Fibroblast of skin of right biceps (primary cell): ENCODE measurements at places on chromosomes 16 and 17.
A peak's percentile ranks its signal among the peaks of the same experiment; 100 is the strongest.

DNA sequence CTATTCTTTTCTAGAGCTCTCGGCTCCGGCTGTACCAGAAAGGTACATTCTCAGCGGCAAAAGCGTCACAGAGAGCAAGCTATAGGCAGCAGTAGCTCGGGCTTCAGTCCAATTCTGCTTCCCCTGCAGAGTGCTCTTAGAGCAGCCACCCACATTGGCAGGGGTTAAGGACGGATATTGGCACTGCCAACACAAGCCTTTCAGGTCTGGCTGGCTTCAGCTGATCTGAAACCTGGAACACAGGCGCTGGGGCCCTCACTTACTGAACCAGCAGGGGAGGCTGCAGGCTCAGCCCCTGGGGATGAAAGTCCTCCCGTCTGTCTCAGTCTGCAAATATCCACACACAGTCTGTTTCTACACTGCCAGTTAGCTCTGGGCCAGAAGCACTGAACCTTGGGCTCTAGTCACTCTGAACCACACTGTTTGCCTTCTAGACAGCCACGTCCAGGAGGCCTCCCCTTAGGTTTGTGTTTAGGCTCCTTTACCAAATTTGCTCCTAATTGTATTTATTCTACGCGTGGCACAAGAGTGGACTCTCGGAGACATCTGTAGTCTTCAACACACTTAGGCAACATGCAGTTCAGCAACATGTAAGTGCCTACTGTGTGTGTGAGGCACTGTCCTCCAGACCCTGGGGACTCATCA lies 40.1 kb downstream of the HIC1 start:
- DNase-seq, result peak; percentile 79

DNA sequence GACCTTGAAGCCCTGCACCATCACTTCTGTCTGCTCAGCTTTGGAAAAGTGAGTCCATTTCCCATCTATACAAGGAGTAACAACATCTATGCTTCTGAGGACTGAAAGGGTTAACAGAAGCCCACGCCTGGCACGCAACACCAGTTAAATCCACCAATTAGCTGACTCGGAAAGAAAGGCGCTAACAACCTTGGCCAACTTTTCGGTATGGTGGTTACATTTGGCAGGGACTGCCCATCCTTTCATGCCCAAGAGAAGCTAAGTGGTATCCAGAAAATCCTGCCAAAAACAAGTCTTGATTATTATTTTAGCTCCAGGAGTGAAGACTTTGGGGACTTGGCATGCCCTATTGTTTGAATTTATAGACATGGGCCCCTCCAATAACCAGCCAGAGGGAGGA lies 202.3 kb upstream of the RPL38 start:
- no peak for DNase-seq

DNA sequence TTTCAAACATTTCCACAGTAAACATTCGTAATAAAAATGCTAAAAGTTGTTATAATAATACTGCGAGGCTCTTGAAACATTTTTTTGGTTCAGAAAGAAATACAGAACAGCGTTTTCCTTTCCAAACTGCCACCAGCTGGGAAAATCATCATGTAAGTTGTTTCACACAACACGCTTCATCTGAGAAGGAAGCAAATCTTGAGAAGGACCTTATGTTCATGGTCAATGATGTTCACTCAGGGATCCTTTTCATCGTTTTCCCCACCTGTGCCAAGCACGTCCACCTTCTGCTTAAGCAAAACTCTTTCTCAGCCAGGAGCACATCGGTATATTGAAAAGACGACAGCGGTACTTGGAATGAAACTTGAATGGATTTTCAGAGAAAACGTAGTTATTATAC lies 274.5 kb upstream of the ELAC2 start:
- no peak for DNase-seq

DNA sequence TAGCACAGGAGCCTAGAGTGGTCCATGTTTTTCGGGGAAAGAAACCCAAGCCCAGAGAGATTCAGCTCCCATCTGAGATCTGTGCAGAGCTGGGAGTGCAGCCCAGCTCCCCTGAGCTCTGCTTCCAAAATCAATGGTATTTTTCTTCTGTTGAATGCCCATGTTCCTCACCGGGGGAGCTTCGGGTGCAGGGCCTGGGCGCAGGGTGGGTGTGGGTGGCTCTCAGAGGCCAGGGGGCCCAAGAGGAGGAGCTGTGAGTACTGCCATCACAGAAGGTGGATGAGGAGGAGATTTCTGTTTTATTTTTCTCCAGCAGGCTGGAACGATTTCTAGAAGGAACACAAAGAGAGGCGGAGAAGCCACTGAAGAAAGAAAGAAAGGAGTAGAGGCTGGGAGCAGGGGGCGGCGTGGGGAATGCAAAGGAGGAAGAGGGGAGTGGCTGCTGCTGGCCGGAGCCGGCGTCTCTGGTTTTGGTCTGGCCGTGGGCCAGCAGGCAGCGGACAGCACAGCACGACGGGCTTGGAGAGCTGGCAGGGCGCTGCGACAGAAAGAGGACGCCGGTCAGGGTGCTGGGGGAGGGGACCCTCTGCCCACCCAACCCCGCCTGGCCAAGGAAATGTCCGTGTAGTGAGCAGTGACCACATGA lies 76.2 kb upstream of the KSR1 start:
- DNase-seq, result peak; percentile 33

GRCh38 chr17:14398766-14399165 lies 97.9 kb downstream of the HS3ST3B1 start:
- no peak for DNase-seq

DNA sequence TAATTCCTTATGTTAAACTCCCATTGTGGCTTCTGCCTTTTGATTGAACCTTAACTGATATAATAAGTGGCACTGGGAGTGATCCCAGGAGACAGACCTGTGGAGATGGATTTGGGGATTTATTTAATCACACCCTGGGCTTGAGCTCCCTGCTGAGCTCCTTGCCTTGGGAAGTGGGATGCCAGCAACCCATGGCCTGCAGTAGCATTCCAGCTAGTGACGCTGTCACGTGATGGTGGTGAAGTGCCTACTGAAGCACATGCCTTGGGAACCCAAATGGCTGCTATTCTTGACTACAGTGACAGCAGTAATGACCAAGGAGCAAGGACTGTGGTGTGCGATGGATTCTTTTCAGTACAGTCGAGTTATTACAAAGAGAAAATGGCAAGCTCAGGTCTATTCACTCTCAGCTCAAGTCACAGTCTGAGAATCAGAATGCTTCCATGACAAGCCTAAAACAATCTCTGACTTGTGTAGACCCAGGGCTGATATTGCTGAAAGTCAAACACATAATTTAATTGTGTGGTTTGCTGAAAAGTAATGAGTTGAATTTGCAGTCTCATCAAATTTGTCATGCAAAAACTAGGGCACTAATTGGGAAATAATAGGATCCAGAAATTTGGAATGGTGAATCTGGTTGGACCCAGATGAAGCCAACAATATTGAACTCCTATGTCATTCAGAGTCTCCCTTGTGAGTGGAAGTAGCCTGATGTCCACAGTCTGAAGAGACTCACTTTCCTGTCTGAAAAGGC lies 47.1 kb downstream of the BCL7C start:
- DNase-seq, result no peak

DNA sequence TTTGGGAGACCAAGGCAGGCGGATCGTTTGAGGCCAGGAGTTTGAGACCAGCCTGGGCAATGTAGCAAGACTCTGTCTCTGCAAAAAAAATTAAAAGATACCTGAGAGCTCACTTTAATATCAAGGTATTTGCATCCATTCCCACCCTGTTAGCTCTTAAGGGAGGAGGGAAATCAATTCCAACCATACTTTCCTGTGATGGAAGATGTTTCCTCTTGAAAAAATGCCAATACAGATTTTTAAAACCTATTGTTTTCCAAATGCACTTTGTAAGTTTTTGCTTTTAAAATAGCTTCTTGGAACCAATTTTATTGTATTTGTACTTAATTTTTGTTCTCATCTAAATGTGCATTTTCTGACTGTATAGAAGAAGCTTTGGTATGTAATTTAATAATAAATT lies 49.2 kb downstream of the GOSR1 start:
- no peak for DNase-seq

- DNase-seq, result no peak
These were observed 1.8 kb upstream of the TELO2 start for GRCh38 chr16:1491327-1491726.

GRCh38 chr17:78875363-78876093 lies 27.5 kb downstream of the CEP295NL start:
- DNase-seq, result peak; percentile 33

DNA sequence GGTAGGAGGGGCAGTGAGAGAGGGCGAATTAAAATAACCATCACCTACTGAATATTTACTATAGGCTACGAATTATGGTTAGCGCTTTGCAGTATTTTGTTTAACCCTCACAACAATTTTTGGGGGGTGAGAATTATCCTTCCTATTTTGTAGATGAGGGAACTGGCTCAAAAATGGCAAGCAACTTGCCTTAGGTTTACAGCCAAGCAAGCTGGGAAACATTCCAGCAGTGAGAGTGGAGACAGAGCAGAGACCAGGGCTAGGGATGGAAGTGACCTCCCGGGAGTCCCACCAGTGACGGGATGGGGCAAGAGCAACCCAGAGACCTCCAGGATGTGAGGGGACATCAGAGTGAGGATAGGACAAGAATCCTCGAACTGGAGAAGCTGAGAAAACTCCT lies 352 bp upstream of the VMO1 start:
- DNase-seq, result no peak

GRCh38 chr16:57314161-57314785 lies 29.8 kb upstream of the PLLP start:
- DNase-seq, result no peak

GRCh38 chr16:22961206-22961605 lies 147.2 kb downstream of the HS3ST2 start:
- DNase-seq, result no peak

DNA sequence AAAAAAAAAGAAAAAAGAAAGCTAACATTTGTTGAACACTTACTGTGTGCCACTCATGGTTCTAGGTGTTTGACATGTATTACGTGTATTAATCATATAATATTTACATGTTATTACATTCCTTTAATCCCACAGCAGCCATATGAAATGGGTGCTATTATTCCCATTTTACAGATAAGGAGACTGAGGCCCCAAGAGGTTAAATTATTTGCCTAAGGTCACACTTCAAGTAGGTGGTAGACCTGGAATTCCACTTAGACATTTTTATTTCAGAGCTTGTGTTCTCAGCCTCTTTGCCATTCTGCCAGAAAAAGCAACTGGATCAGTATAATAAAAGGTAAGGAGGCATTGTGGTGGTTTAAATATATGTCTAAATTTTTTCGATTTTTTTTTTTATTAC lies 55.1 kb upstream of the HS3ST4 start:
- DNase-seq, result no peak

DNA sequence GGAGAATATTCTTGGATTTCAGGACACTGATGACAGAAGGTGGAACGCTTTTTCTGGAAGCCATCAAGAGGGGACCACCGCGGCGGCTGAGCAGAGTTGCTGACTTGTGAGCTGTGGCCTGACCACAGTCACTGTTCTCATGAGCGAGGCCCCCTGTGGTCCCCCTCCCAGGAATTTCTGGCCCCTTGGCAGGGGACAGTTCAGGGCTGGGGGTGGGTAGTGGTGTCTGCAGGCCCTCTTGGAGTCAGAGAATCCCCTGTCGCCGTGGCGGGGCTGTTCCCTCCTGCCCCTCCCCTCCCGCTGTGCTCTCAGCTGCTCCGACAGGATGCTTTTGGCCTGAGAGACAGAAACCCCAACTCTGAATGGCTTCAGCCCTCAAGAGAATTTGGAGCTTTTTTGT lies 292.0 kb downstream of the SEC14L1 start:
- DNase-seq, result peak; percentile 47
